ENCODE measurements at places on chromosomes 6 and 20.

- DNase-seq: no peak
Observed at GRCh38 chr6:107991061-107991460, 33.1 kb upstream of the SEC63 start.

GRCh38 chr20:7744411-7744810, 195.8 kb downstream of the HAO1 start:
- no peak for DNase-seq

GRCh38 chr6:108797951-108798669, 50.1 kb upstream of the ARMC2 start:
- no peak for DNase-seq

DNA sequence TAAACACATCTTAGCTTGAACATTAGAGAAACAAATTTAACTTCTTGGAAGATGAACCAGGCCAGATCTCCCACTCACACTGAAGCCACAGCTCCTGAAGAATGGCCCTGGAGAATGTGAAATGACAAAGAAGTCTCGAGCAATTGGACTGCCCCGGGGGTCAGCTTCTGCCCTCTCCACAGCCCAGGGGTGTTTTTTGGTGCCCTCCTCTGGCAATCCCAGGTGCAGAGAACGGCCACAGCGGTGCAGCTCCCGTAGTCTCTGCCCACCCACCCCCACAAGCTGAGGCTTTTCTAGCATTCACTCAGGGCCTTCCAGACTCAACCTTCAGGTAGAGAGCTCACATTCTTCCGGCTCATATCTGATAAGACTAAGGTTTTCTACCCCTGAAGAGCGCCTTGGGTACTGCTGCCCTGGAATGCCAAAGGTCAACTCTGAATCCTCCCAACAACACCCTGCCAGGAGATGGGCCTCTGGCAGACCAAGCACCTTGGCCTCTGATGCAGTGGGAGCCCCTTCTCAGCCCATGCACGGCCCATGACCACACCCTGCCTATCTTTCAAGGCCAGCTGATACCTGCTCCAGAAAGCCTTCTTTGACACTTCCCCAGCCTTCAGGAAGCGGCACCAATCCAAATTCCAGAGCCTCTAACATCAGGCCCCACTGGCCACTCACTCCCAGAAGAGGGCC, 208.3 kb downstream of the SYNDIG1 start:
- DNase-seq: no peak

GRCh38 chr6:136254851-136255466, 4.8 kb upstream of the MTFR2 start:
- no peak for DNase-seq

DNA sequence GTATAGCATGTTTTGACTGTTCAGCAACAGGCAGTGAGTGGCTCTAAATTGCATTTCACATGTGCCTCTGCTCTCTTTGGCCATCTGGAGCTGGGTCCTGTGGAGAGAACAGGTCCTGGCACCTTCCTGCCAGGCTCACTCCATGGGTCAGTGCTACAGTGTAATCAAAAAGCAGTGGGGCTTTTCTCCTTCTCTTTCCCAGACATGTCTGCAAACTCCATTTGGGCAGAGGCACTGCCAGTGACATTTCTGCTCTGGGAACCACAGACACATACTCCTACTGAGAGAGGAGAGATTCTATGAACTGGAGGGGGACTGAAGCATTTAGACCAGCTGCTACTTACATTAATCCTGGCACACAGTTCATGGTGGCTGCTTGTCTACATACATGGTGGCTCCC, 68.3 kb upstream of the TRAF3IP2 start:
- DNase-seq: no peak

GRCh38 chr20:58695895-58696375, 3.3 kb downstream of the NPEPL1 start:
- no peak for DNase-seq

DNA sequence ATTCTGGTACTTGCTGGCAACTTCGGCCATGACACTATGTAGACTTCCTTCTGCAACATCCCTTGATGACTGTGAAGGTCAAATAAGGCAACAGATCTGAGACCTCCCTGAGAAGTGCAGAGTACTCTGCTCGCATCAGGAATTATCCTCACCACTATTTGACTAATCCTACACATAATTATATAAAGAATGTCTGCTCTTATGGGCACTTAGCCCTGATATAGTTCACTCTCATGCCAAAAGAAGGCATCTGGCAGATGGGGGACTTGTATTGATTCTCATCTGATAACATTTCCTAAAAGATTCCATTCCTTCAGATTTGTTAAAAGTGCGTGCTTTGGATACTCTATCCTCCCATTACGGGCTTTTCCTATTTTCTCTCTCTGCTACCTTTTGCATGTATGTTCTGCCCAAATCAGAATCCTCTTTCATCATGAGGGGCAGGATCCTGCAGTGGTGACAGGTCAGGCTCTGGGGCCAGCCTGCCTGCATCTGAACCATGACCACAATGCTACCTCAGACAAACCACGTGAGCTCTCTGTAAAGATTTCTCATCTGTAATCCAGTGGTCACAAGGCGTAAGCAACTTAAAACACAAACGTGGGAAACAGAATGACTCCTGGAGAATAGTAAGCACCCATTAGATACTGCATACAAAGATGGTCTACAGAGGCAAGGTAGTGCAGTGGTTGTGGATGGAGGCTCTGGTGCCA, 134.0 kb downstream of the GJA10 start:
- no peak for DNase-seq

DNA sequence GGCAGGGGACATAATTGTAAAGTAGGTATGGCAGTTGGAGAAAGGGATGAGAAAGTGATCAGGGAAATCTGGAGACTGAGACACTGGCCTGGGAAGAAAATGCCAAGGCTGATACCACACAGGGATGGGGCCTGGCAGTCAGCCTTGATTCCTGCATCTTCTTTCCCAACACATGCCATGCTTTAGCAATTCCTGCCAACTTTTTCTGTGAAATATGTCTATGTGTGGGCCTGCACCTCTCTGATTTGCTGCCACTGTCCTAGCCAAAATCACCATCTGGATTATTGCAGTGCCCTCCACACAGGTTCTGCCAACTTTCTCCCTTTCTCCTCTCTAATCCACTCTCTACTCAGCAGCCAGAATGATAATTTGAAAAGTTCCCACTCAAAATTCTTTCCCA, 759.8 kb upstream of the CITED2 start:
- no peak for DNase-seq

GRCh38 chr6:135939208-135939591, 87.7 kb downstream of the PDE7B start:
- no peak for DNase-seq

DNA sequence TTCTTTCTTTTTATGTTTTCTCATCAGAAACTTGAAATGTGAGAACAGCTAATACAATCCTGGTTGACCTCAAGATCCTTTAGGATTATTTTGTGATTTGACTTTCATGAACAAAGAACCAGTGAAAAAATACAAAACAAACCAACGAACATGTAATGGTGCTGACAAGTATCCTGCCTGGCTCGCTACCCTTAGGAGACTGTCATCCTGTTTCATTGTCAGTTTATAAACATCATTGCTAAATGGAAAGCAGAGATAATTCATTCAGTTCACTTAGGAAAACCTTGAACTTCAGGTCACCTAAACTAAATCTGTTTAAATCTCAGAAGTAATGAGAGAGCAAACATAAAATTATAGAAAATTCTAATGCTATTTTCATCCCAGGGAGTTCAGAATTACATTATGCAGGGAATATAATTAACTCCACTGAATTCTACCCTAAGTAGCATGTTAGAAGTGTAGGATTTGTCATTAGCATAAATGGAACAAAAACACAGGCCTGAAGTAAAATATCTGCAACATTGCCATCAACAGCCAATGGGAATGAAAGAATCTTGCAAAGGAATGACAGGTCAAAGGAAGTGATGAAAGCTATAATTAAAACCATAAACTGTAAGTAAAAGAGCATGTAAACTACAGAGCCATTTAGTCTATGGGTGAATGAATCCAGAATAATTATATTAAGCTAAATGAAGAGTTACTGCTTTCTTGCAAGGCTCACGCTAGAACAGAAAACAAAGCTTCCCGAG, 401.2 kb upstream of the MANEA start:
- DNase-seq: no peak

DNA sequence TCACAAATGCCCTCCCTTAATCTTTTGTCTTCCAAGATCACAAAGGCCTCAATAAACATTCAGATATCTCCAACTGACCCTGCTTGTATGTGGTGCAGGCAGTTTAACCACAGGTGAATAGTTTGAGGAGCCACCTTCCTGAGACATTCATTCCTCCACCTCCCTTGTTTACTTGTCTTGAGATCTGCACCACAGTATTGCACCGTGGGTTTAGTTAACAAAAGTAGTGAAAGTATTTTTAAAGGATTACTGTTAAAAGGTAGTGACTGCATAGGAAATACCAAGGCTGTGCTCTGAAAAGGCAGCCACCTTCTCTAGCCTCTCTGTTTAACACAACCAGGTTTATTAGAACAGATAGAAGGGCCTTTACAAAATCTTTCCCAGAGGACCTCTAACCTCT, 46.5 kb downstream of the SESN1 start:
- no peak for DNase-seq

DNA sequence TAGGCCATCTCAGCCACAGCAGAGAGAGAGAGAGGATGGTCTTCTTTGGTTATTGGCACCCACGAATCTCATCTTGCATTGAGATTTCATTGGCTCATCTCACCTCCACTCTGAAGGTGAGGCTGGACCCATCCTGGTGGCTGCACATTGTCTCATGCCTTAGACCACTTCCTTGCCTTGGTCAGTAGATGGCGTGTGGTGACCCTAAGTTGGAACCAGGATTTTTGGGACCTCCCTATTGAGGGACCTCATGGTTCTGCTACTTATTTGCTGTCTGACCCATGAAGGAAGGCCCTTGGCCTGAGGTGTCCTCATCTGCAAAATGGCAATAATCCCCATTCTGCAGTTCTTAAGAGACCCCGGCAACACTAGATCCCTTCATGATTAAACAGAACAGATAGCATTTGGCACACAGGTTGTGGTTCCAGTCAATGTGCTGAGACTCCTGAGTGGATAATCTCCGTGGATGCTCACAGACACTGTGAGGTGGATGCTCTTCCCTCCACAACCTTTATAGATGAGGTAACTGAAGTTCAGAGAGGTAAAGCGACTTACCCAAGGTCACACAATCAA, 21.5 kb upstream of the AAR2 start:
- DNase-seq: no peak

DNA sequence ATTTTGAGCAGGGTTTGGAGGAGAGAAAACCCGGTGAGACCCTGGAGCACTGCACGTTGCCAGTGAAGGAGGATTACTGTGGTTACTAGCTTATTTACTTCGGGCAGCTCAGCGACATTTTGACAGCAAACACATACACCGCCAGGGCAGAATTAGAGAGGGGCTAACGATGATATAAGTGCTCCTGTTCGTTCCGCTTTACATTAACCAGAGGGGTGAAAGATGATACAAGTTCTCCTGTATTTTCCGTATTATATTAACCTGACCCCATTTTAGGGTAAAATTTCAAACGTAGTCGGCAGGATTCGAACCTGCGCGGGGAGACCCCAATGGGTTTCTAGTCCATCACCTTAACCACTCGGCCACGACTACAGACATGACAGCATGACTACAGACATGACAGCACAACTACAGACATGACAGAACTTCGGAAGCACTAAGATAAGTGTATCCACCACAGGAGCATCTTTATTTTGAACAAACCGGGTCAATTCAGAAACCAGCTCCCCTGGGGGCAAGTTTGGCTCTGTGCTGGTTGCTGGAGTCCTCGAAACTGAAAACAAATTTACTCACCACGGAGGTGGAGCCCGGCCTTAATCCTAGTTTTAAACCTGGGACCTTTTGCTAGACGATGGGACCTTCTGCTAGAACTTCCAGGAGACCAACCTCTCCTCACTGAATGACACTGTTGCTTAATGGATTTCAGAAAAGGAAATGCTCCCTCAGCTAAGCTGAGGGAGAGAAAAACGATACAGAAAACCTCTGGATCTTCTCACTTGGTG, 80.4 kb upstream of the ZNF184 start:
- DNase-seq: no peak

DNA sequence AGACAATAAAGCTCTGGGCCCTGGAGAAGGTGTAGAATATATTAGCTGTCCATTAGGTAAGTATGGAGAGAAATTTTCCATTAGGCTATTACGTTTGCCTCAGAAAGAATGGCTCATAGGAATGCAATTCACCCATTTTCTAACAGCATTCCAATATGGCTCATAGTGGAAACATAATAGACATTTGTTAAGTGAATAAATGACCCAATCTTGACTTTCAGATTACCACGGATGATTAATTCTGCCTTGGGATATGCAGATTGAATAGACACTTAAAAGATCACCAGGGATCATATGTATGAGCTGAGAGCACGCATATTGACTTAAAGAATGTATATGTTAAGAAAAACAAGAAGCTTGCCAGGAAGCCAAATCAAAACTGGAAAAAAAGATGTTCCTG, 209.1 kb upstream of the CDYL start:
- no peak for DNase-seq

DNA sequence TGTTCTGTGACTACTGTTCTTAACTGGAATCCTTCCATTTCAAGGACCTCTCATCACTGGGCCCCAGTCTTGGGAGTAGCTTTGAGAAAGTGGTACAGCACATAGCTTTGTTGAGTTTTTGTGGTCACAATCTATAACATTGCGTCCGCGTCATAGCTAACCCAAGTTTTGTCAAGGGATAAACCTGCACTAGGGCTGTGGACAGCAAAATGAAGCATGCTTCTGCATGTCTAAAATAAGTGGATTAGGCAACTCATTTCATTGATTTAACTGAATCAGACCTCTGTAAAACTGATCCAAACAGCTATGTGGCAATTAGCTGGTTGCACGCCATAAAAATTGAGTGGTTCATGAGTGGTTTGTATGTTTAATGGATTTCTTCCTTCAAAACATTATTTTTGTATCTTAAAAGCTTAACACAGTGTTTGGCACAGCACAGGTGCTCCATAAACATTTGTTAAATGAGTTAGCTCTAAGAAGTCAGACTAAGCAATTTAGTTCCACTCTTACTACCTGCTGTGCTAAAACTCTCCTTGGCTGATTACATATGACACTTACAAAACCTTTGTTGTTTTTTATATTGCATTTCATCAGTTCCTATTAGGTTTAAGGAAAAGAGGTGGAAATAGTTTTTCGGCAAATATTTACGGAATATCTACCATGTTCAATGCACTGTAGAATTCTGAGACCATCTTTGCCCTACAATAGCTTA, 160.3 kb upstream of the ATXN1 start:
- DNase-seq: no peak

DNA sequence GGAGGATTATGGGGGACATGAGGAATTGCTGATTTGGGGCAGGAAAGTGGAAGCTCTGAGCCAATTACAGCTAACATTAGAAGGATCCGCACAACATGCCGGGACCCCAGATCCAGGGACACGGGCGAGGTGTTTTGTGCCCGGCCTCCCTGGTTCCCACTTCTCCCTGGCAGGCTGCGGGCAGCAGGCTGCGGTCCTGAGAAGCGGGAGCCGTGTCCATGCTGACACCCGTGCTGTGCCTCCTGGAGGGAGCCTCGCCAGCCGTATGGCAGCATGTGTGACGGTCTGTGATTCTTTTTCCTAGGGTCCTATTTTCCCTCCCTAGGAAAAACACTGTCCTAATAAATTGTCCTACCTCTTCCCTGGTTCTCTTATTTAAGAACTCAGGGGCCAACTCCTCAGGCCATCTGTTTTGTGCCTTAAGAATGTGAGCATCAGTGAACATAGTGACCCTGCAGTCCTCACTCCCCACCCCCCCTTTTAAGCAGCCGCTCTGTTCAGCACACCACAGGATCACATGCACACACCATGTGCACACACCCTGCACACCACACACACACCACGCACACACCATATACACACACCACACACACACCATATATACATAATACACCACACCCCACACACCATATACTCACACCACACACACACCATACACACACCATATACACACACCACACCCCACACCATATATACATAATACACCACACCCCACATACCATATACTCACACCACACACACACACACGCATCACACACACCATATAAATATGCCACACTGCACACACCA, 49.9 kb downstream of the DACT2 start:
- DNase-seq: no peak

Measured in activated CD8-positive, alpha-beta memory T cell treated with anti-CD3 and anti-CD28 coated beads for 1 hour (primary cell).